ENCODE measurements at places on chromosomes 5 and 9.

GRCh38 chr5:179829732-179830435 is 9.2 kb downstream of the SQSTM1 start:
- DNase-seq = no peak

GRCh38 chr5:66595756-66596635 is at the start of gene MAST4:
TSS of gene MAST4 (plus strand) at chr5:66596393. CDS start at chr5:66596656, 263 bp downstream.
- peak; percentile 71 for DNase-seq

DNA sequence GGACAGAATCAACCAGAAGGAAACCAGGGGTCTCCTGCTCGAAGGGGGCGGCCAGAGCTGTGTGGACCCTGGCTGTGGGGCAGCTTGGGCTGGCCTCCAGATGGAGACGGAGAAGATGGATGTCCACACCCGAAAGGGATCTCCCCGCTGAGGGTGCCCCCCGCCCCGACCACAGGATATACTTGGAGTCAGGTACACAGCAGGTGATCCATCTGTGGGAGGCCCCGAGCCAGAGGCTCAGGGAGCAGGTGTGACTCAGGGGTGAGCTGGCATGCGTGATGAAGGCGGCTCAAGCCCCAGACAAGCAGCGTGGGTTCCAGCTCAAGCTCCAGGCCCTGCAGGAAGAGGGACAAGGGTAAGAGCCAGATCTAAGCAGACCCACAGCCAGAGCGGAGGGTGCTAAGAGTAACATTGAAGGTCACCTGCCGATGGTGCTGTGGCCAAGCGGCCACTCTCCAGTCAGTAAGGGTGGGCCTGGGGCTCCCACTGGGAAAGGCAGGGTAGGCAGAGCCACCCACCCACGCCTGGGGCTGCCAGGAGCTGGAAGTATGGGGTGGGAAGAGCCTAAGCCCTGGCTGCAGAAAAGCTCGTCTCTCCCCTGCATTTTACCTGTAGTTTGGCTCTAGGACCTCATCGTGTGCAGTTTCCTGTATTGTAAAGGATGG is 30.6 kb upstream of the MVB12B start:
- DNase-seq = no peak

GRCh38 chr9:99859243-99859980 is 37.7 kb downstream of the NR4A3 start:
- DNase-seq = no peak

DNA sequence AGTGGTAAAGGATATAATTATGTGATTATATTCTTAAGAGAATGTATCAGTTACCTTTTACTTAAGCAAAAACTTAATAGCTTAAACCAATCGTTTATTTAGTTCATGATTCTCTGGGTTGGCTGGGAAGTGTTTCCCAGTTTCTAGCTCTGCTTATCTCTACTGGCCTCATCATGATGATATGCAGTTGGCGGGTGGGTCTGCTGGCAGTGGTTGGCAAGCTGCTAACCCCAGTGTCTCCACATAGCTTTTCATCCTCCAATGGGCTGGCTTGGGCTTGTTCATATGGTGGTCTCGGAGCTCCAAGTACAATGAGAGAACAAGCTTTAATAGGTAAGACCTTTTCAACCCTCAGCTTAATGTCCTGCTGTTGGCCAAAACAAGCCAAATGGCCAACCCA is 43.8 kb downstream of the ABLIM3 start:
- no peak for DNase-seq

Measured in hypothalamus (tissue), 51 donors.